Motor neuron (in vitro differentiated cells): ENCODE measurements at places on chromosomes 2 and 18.

DNA sequence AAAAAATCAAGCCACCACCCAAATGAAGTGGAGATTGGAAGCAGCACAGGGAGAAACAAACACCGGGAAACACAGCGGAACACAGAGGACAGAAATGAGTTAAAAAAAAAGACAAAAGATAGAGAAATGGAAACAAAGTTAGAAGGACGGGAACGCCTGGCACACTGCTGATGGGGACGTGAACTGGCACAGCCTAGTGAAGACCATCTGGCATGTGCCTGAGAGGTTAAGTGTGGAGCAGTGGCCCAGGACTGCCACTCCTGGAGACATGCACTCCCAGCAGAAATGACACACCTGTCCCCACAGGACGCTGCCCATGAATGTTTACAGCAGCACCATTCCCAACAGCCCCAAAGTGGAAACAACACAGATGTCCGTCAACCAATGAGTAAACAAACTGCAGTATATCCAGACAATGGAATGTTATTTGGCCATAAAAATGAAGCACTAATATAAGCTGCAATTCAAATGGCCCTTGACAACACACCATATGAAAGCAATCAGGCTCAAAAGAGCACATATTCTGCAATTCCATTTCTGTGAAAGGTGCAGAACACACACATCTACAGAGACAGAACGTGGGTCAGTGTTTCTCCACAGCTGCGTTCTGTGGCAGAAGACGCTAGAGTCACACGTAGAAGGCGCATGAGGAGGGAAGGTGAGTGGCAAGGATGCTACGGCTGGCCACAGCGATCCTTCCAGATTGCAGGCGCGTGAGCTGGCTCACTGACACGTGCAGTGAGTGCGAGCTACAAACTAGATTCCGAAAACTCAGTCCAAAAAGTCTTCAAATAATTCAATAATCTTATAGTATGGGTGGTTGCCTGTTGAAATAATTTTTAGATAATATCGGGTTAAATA lies 24.6 kb downstream of the THAP4 start:
- peak; percentile 5 for ATAC-seq

GRCh38 chr2:197571627-197572271 lies 55.9 kb downstream of the MOB4 start:
- peak; percentile 25 for ATAC-seq

DNA sequence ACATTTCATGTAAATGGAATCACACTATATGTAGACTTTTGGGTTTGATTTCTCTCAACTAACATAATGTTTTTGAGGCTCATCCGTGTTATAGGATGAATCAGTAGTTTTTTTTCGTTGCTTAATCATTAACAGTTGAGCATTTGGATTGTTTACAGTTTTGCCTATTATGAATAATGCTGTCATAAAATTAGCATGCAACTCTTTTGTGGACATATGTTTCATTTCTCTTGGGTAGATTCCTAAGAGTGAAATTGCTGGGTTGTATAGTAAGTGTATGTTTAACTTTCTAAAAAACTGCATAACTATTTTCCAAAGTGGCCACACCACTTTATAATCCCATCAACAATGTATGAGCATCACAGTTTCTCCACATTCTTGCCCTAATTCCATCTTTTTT lies 7.7 kb upstream of the RHBDD1 start:
- ATAC-seq: peak; percentile 61

- ATAC-seq: no peak
These were observed 23.2 kb downstream of the PLCL1 start for GRCh38 chr2:197827618-197828017.

DNA sequence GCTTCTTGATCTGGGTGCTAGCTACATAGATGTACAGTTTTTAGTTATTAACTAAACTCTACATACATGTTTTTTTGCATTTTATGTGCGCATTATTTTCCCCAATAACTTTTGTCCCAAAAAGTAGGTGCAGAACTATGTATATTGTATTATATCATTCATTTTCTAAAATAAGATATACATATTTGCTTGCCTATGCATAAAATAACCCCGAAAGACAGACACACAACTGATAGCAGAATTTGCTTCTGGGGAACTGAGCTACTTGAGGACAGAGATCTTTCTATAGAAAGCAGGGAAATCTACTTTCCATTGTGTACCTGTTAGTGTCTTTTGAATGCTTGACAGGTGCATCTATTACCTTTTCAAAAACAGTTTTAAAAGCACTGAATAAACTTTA lies 88.9 kb upstream of the SIX3 start:
- ATAC-seq: no peak

DNA sequence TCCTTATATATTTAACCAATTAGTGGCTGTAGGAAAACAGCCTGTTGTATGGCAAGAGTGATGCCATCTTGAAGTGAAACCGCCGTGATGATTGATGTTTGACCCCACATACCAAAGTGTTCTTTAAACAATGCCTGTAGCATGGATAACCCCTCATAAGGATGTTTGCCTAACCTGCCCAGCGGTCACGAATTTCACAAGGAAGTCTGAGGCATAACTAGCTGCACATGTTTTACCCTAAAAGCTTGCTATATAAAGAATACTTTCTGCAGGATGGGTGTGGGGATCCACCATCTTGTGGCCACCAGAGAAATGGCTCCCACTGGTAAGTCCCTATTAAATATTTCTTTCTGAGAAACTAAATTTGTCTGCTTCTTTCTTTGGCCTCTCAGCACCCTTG lies 68.7 kb downstream of the ZDBF2 start:
- ATAC-seq: no peak

DNA sequence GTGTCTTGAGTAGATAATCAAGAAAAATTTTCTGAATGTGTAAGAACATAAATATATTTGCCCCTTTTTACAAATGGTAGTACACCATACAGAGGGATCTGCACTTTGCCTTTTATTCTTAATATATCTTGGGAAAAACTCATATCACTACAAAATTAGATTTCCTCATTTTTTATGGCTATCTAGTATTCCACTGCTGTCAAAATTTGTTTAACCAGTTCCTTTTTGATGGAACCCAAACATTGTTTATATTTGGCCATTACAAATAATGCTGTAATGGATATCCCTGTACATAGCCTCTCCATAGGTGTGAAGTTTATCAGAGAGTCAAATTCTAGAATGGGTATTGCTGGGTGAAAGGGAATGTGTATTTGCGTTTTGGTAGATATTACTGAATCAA lies 243.1 kb downstream of the AGPS start:
- no peak for ATAC-seq

DNA sequence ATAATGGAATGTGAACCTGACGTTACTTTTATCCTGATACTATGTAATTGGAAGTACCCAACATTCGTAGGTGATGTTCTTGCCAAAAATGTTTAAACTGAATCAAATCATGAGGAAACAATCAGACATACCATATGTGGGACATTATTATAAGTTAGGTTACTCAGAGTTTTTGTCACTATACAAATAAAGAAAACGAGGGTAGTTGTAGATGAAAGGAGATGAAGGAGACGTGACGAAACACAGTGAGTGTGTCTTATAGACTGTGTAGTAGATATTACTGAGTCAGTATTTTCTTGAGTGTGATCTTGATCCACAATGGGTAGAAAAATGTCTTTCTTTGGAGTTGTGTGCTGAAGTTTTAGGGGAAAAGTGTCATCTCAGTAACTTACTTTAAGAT lies 176.8 kb downstream of the ZNF407 start:
- no peak for ATAC-seq
